ENCODE measurements at places on chromosomes 12 and 14.
A peak's percentile ranks its signal among the peaks of the same experiment; 100 is the strongest.

GRCh38 chr12:24600551-24600950 lies 348.4 kb downstream of the BCAT1 start:
- DNase-seq, result no peak

- DNase-seq, result no peak
Measured at GRCh38 chr14:42550310-42550709, 943.6 kb downstream of the LRFN5 start.

GRCh38 chr12:75781532-75782046 lies 250.0 kb downstream of the PHLDA1 start:
- peak; percentile 52 for DNase-seq

DNA sequence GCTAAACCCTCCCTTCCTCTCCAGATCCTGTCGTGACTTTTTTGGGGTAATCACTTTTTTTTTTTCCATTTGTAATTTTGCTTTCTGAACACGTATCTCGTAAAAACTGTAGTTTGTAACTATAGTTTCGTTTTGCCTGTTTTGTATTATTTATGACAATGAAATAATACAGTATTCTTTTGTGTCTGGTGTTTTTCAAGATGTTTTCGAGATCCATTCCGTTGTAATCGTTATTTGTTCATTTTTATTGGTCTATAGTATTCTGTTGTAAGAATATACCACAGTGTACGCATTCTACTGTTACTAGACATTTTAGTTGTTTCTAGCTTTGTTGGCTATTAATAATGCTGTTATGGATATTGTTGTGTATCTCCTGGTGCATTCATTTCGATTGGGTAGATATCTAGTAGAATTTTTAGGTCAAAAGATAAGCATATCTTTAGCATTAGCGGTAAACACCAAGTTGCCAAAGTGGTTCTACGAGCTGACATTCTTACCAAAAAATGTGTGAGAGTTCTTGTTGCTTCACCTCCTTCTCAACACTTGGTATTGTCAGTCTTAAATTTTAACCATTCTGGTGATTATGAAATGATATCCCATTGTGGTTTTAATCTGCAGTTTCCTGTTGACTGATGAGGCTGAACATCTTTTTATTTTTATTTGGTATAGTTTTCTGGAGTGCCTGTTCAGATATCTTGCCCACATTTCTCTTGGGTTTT lies 92.3 kb upstream of the EVL start:
- no peak for DNase-seq
